ENCODE measurements at places on chromosomes 1 and 21. TPM values are rescaled to one million over a fixed set of nuclear protein-coding genes. Genes with fewer than 3 reads are reported as not detected.

The RNU1-2 gene
- under 0.01 TPM for total RNA-seq

The PSMA5 gene
- 53.9 TPM for total RNA-seq

The CHODL gene
- 0.10 TPM for total RNA-seq

The PGBD5 gene
- total RNA-seq = not detected

The IFNAR1 gene
- 23.2 TPM for total RNA-seq

The GPR25 gene
- total RNA-seq = not detected

The TRIM67 gene
- total RNA-seq = not detected

The RSPO1 gene
- not detected for total RNA-seq

The ETV3L gene
- not detected for total RNA-seq

The S100A7 gene
- total RNA-seq = not detected

Data from vein endothelial cell (primary cell).